IMR-90 (cell line): ENCODE measurements at places on chromosomes 2 and 18. TPM values are rescaled to one million over a fixed set of nuclear protein-coding genes. Genes with fewer than 3 reads are reported as not detected.

DNA sequence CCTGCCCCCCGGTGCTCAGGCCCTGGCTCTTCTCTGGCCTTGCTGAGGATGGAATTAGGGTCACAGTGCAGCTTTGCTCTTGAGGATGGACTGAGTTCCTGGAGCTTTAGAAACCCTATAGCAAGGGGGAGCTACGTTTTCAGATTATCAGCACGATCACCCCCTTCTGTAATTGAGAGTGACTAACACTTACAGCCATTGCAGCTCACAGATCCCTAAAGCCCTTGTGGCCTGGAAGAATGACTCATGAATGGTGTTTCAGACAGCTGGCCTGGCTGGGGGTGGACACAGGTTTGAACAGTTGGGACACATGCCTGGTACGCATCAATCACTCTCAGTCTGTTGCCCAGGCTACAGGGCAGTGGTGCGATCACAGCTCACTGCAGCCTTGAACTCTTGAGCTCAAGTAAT lies 79.7 kb upstream of the IGFBP5 start:
- peak; percentile 99 for DNase-seq

GRCh38 chr2:57516698-57517340 lies 529.8 kb upstream of the VRK2 start:
- DNase-seq = peak; percentile 47

GRCh38 chr2:96342085-96342484 lies 6.5 kb downstream of the NCAPH start:
- peak; percentile 95 for DNase-seq

GRCh38 chr2:140654565-140654964 lies 1476.3 kb downstream of the LRP1B start:
- peak; percentile 30 for DNase-seq

- DNase-seq = peak; percentile 18
These were observed 146.0 kb downstream of the VAPA start for GRCh38 chr18:10059610-10060468.

Gene ANKRD62
- polyA plus RNA-seq = not detected in 2 replicates

Gene RAPGEF4
- 1.7 and 1.8 TPM in 2 replicates for polyA plus RNA-seq

Gene SLC38A11
- polyA plus RNA-seq = 0.07 and 0.21 TPM in 2 replicates

Gene ARL4C
- polyA plus RNA-seq = 8.2 and 8.7 TPM in 2 replicates

Gene DNAJC5G
- polyA plus RNA-seq = not detected in 2 replicates

Gene COL5A2
- polyA plus RNA-seq = 155 and 181 TPM in 2 replicates

Gene EFHD1
- polyA plus RNA-seq = 0.27 and 0.36 TPM in 2 replicates
